ENCODE measurements at places on chromosomes 13 and 19. TPM values are rescaled to one million over a fixed set of nuclear protein-coding genes. Genes with fewer than 3 reads are reported as not detected.
A peak's percentile ranks its signal among the peaks of the same experiment; 100 is the strongest.

DNA sequence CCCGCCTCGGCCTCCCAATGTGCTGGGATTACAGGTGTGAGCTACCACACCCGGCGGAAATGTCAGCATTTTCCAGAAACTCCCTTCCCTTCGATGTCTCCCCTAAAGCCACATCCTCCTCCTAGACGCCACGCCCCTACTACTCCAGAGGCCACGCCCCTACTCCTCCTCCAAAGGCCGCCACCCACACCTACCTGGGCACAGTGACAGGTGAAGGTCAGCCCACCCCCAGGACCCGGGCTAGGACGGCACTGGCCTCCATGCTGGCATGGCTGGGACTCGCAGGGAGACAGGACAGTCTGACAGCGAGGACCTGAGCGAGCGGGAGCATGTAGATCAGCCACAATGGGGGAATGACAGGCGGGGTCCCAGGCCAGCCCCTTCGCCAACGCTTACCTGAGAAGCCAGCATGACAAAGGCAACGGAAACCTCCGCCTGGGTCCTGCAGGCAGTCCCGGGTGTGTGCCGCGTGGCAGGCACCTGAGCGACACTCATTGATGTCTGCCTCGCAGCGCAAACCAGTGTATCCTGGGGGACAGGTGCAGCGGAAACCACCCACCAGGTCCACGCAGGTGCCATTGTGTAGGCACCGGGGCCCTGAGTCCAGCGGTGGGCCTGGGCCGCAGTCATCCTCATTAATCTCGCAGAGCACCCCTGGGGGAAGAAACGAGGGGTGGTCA lies 22.0 kb downstream of the NOTCH3 start:
- no peak for DNase-seq

GRCh38 chr13:48571126-48571913 lies 38.4 kb upstream of the RCBTB2 start:
- no peak for DNase-seq

- peak; percentile 72 for DNase-seq
Measured at GRCh38 chr19:33406521-33407139, 33.1 kb downstream of the CEBPG start.

GRCh38 chr13:90416938-90417337 lies 930.5 kb upstream of the MIR17HG start:
- DNase-seq = no peak

DNA sequence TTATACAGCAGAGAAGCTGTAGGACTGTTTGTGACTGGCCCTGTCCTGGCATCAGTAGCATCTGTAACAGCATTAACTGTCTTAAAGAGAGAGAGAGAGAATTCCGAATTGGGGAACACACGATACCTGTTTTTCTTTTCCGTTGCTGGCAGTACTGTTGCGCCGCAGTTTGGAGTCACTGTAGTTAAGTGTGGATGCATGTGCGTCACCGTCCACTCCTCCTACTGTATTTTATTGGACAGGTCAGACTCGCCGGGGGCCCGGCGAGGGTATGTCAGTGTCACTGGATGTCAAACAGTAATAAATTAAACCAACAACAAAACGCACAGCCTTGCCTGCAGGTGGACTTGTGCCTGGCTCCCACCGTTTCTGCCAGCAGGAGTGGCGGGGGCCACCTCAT lies 27.3 kb upstream of the LDLR start:
- DNase-seq = no peak

Gene LENG9
- polyA plus RNA-seq = 2.1 TPM

GRCh38 chr13:103031332-103031873 lies 34.8 kb downstream of the SLC10A2 start:
- no peak for DNase-seq

DNA sequence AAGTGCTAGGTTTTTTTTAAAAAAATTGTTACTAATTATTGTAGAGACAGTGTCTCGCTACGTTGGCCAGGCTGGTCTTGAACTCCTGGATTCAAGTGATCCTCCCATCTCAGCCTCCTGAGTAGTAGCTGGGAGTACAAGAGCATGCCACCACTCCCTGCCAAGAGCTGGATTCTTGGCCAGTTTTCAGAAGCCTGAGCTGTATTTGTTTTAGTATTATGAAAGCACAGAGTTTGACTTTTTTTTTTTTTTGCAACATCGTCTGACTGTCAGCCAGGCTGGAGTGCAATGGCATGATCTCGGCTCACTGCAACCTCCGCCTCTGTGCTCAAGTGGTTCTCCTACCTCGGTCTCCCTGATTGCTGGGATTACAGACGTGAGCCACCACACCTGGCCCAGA lies 7.0 kb downstream of the ARMC6 start:
- peak; percentile 50 for DNase-seq
